ENCODE measurements at places on chromosomes 3 and 15.

DNA sequence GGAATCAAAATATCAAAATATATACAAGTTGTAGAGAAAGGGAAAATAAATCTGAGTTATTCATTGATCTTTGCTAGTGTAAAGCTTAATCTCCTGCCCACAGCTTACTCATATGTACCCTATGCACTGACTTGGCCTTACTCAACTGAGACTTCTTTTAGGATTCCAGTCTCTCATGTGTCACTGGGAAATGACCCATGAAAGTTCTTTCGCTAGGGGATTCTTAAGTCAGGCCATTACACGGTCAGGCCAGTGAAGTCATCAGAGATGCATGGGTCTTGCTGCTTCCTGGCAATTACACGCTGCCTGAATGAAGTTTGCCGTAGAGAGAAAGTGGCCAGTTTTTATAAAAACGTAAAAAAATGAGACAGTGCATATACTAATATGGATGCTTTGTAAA, 20.7 kb upstream of the LPP start:
- DNase-seq: no peak

GRCh38 chr3:153414982-153415381, 253.0 kb downstream of the RAP2B start:
- no peak for DNase-seq

DNA sequence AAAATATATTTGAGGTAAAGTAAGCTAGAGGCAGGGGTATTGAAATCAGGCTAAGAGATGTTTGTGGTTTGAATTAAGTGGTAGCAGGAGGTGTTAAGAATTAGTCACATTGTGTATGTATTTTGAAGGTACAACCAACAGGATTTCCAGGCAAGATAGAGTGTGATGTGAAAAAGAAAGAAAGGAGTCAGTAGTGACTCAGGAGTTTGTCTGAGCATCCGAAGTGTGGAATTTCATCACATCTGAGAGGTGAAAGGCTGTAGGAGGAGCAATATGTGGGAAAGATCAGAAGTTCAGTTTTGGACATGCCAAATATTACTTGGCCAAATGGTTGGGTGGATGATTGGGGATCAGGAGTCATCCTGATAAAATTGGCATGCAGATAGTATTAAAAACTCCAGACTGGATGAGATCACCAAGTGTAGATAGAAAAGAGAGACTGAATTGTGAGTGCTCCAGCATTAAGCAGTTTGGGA, 32.1 kb upstream of the EBLN2 start:
- no peak for DNase-seq

DNA sequence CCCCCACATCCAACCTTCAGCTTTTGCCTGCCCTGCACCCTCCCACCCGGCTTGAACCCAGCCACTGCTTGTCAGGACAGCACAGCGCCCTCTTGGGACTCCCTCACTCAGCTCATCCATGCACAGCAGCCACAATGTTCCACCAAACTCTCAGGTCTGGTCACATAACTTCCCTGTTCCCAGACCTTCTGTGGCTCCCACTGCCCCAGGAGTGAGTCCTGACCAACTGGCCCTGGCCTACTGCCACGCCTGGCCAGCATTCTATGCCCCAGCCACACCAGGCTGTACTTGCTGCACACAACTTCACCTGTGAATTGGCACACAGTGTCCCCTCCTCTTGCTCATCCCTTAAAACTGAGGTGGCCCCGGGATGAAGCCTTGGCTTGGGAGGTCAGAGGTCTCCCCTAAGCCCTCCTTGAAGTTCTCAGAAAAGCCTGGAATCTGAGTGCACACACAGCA, 21.0 kb downstream of the PLXNB1 start:
- no peak for DNase-seq
